Stimulated activated naive CD8-positive, alpha-beta T cell treated with anti-CD3 and anti-CD28 coated beads, Interleukin-15, Interleukin-2, amounts not matched to agents 100 U/mL and 50 U/mL, for 24 hours (primary cell): ENCODE measurements at places on chromosomes 6 and 20.

DNA sequence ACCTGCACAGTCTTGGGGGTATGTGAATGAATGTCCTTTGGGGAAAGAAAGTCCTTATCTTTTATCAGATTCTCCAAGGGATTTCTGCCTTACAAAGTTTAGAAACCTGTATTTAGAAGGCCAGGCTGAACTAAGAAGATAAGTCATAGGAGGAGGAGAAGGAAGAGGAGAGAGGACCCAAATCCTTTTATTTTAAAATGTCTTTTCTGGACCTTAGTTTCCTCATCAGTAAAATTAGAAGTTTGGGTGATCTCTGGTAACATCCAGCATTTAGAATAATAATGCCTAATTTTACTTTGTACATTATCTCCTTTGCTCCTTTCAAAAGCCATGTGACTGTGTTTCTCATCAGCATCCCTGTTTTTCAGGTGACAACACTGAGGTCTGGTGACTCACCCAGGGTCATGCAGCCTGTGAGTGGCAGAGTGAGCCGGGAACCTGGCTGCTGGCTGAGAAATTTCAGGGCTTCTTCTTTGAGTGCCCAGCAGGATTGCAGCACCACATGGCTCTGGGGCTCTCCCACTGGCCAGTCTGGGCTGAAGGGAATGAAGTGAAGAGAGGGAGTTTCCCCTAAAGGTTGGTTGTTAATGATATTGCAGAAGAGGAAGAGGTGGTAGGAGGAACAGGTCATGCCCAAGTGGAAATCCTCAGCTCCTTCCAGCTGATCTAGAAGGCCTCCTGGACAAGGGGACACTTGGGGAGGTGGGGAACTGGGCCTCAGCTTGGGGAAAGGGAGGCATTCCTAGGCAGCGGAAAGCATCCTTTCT, 34.0 kb downstream of the VEGFA start:
- DNase-seq, result no peak

DNA sequence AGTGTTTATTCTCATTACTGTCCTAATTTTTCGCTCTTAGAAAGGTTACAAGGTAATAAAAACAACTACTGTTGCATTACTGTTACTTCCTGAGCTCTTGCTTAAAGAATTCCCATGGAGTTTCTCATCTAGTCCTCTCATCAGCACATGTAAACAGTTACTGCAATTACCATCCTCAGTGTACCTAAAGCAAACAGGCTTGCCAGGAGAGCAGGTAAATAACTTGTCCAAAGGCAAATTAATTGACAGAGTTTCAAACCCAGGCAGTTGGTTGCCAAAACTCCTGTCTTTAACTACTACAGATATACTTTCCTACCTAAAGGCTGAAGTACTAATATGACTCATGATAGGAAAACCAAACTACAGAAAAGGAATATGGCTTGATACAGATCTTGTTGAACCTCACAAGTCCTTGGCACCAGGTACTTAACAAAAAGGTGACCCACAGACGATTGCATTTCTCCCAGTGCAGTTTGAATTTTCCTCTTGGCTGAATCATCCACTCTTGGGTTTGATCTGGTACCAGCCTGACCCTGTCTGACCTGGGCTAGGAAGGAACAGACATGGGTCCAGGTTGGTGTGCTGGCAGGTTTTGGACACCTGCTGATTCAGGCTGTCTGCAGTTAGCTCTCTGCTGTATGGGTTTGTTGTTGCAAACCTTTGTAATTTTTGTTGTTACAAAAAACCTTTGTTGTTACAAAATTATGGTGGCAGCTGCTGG, 153.0 kb downstream of the CFAP61 start:
- no peak for DNase-seq

- no peak for DNase-seq
Measured at GRCh38 chr20:20215976-20216727, 151.8 kb upstream of the INSM1 start.

- DNase-seq, result no peak
Measured at GRCh38 chr6:150759483-150759882, 106.0 kb upstream of the MTHFD1L start.

GRCh38 chr6:52356017-52356416, 5.9 kb upstream of the PAQR8 start:
- no peak for DNase-seq

DNA sequence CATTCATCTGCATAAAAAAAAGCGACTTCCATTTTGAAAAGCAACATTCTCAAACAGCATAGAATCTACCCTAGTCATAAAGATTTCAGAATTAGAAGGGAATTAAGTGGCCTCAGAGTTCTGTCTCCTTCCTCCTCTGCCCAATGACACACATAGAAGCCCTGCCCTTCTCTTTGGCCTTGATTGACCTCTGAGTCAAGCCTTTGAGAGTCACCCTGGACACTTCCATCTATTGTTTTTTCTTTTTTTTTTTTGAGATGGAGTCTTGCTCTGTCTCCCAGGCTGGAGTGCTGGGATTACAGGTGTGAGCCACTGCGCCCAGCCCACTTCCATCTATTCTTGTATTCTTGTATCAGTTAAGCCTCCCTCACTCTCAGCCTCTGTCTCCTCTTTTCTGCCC, 44.8 kb upstream of the CTNNBL1 start:
- DNase-seq, result no peak

GRCh38 chr6:5305968-5306626, 44.8 kb downstream of the FARS2 start:
- DNase-seq, result no peak

DNA sequence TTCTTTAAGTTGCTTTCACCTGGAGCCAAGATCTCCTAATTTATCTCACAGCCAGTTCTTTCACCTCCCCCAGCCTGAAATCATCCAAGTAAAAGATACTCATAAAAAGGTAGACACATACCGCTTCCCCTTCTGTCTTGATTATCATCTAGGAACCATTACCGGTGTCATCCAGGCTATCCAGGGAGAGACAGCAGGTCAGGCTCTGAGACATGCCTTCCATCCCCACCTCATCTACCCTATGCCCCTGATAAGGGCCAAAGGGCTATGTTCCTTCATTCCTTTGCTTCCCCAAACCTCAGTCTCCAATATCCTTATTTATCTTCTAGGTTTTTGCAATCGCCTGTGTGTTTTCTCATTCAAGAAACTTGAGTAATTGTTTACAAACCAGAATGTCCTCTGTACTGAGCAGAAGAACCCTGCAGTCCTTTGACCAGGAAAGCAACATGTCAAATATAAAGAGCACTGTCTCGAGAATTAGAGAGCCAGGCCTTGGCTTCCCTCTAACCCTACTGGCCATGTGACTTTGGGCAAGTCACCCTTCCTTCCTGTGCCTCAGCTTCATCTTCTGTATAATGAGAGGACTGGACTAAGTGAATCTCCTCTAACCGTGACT, 41.0 kb downstream of the TNFRSF21 start:
- DNase-seq, result no peak
